Activated T-helper 1 cell treated with anti-CD3 and anti-CD28 coated beads, Interleukin-12 subunit alpha, Interleukin-12 subunit beta, Interleukin-2, Interleukin-4 antibody, amounts not matched to agents 30 ng/mL and 10 ng/mL and 1 ng/mL, durations not matched to agents 14 hours and 24 hours and 36 hours (primary cell): ENCODE measurements at places on chromosomes 4 and X.
A peak's percentile ranks its signal among the peaks of the same experiment; 100 is the strongest.

DNA sequence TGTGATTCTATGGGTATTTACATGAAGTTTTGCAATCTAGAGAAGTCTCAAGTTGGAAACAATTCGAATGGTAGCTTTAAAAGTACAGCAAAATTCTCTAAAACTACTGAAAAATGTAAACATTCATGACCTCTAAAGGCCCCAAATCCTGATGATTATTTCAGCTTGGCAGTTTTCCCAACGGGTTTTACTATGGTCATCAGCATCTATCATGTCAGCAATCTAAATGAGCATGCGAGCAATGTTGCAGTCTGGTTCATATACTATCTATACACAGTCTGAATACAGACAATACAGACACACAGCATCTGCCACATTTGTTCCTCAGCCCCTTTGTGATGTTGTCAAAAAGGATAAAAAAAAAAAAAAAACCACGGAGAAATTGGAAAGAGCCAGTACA is 790.3 kb upstream of the HTR2C start:
- no peak for DNase-seq
- H3K4me1 ChIP-seq: no peaks in the 10 kb centered on the region
- H3K27me3 ChIP-seq: no peaks in the 10 kb centered on the region
- no peak overlapping the region for H3K27ac ChIP-seq

- H3K36me3 ChIP-seq: peaks cover 11% of the 10 kb centered on the region
- H3K27me3 ChIP-seq: no peaks in the 10 kb centered on the region
- DNase-seq: no peak
- H3K27ac ChIP-seq: no peak overlapping the region
Observed at GRCh38 chr4:119518915-119519410, 109.6 kb downstream of the PDE5A start.

GRCh38 chr4:6750286-6751221 is 32.0 kb upstream of the KIAA0232 start:
- H3K4me3 ChIP-seq: no peak overlapping the region
- H3K27ac ChIP-seq: no peak overlapping the region
- H3K4me1 ChIP-seq: peaks cover 15% of the 10 kb centered on the region
- no peak for DNase-seq
- no peaks in the 10 kb centered on the region for H3K36me3 ChIP-seq

DNA sequence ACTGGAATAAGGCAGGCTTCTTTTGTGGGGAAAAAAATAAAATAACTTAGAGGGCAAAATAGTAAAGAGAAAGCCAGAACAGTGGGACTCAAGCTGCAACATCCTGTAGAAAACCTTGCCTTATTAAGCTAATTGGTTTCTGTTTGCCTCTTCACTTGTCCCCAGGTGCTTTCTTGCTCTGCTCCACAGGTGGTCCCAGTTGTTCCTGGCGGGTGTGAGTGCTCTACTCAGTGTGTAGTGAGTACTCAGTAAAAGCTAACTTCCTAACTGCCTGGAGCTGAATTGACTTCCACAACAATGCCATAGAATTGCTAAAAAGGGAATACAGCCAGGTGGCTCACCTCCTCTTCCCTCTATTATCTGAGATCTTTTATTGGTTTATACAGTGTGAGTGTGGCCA is 930.2 kb downstream of the C4orf33 start:
- no peak for DNase-seq
- H3K4me1 ChIP-seq: no peaks in the 10 kb centered on the region
- H3K4me3 ChIP-seq: no peak overlapping the region
- no peaks in the 10 kb centered on the region for H3K36me3 ChIP-seq
- H3K27me3 ChIP-seq: no peaks in the 10 kb centered on the region

DNA sequence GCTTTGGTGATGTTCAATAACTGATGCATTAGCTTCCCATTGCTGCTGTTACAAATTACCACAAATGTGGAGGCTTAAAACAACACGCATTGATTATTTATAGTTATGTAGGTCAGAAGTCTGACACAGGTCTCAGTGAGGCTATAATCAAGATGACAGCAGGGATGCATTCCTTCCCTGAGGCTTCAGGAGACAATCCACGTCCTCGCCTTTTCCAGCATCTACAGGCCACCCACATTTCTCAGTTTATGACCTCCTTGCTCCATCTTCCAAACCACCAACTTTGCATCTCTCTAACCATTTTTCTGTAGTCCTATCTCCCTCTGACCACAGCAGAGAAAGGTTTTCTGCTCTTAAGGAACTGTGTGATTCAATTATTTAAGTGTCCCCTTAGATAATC is 92.5 kb downstream of the GASK1B start:
- H3K36me3 ChIP-seq: no peaks in the 10 kb centered on the region
- DNase-seq: no peak

DNA sequence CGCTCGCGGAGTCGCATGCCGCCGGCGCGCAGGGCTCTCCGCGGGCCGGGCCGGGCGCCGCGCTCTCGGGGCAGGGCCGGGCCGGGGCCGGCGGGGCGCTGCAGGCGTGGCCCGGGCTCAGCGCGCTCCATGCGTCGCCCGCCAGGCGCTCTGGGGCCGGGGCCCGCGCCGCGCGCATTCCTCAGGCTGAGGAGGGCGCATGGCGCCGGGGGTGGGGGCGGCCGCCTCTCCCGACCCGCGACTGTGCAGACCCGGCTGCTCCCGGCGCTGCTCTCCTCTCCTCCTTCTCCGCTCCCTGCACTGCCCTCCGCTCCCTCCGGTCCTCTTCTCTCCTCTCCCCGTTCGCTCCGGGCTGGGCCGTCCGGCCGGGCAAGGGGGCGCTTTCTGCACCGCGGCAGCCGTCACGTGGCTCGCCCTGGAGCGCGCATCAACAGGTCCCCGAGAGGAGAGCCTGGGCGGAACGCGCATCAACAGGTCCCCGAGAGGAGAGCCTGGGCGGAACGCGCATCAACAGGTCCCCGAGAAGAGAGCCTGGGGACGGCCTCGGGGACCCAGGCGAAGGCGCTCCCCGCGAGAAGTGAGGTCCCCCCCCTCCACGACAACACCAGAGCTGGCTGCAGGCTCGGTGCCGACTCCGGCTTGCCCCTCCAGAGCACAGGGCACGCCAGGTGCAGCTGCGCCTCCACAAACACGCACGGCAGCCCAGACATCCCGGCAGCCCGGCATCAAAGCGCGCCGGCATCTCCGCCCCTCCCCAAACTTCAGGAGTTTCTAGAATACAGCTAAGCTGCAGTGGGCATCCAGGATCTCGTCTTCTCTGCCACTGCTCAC is 12.9 kb downstream of the PPP2R3B start:
- no peak overlapping the region for H3K27ac ChIP-seq
- peaks cover 6% of the 10 kb centered on the region for H3K36me3 ChIP-seq
- peaks cover 33% of the 10 kb centered on the region for H3K27me3 ChIP-seq
- H3K4me3 ChIP-seq: peak overlapping the region; percentile 79

DNA sequence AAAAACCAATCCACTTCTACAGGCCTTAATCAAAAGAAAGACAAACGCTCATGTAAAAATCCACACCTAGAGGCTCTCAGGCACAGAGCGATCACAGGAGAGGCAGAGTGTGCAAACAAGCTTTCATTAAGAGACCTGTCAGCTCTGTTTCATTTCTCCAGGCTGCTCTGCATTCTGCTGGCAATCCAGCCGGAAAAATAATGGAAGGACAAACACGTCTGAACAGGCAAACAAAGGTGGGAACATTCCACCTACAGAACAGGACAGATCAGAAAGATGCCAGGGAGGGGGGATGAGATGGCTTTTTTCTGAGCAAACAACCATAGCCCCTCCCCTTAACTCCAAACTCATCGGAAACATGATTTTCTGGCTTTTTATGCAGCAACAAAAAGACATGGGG is 9.7 kb downstream of the SOD3 start:
- no peak for DNase-seq
- H3K36me3 ChIP-seq: no peaks in the 10 kb centered on the region
- no peaks in the 10 kb centered on the region for H3K4me1 ChIP-seq
- no peak overlapping the region for H3K27ac ChIP-seq
- no peak overlapping the region for H3K4me3 ChIP-seq
- peaks cover 16% of the 10 kb centered on the region for H3K27me3 ChIP-seq

DNA sequence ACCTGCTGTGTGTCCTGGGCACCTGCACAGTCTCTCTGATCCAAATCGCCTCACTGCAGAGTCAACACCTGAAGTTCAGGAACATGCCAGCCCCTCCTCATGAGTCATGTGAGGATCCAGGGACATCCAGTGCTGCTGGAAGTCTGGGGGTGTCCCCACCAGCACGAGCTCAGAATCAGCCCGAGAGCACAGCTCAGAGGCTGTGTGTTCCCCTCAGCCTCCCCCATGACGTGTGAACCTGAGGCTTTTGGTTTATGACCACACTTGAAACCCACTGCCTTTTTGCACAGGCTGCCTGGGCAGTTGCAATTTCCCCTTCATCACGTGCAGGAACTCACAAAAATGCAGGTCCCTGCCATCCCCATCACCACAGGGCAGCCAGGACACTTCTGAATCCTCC is 47.1 kb downstream of the PPP2R2C start:
- no peaks in the 10 kb centered on the region for H3K4me1 ChIP-seq
- H3K27ac ChIP-seq: no peak overlapping the region
- H3K27me3 ChIP-seq: peaks cover 3% of the 10 kb centered on the region
- H3K36me3 ChIP-seq: no peaks in the 10 kb centered on the region
- H3K4me3 ChIP-seq: no peak overlapping the region
- DNase-seq: no peak

DNA sequence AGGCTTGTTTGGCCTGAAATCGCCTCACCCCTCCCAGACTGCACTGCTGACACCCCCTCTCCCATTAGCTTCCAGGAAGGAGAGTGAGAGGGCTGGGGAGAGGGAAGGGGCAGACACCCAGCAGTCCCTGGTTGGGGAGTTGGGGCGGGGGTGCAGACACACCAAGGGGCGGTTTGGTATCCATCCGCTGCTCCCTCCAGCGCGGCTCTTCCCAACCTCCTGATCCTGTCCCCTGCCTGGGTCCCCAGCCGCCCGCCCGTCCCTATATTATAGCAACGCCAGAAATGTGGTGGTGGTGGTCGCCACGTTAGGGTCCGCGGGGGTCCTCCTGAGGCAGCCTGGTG is 24.9 kb downstream of the GPRASP3 start:
- H3K4me3 ChIP-seq: peak overlapping the region; percentile 33
- H3K4me1 ChIP-seq: no peaks in the 10 kb centered on the region
- H3K36me3 ChIP-seq: no peaks in the 10 kb centered on the region
- no peaks in the 10 kb centered on the region for H3K27me3 ChIP-seq
- no peak overlapping the region for H3K27ac ChIP-seq

GRCh38 chr4:148170408-148171365 is 271.5 kb downstream of the NR3C2 start:
- H3K36me3 ChIP-seq: no peaks in the 10 kb centered on the region
- no peaks in the 10 kb centered on the region for H3K27me3 ChIP-seq
- peaks cover 7% of the 10 kb centered on the region for H3K4me1 ChIP-seq
- H3K27ac ChIP-seq: no peak overlapping the region
- H3K4me3 ChIP-seq: no peak overlapping the region
- no peak for DNase-seq

DNA sequence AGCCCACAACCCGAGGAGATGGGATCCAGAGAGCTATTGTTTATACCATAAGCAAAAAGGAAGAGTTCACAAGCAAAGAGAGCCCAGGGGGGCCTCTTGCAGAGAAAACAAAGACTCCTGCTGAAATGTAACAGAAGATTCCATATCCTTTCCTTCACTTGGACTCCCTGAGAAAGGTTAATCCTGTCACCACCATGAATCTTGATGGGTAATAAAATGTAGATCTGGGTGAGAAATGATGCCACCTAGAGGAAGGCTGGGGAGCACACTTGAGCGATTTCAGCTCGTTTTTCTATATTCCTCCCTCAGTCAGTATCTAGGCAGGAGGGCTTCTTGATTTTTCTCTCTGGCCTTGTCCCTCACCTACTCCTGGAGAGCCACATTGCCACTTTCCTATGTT is 10.2 kb upstream of the KCNE5 start:
- H3K27ac ChIP-seq: no peak overlapping the region
- no peak for DNase-seq
- H3K4me3 ChIP-seq: no peak overlapping the region
- H3K4me1 ChIP-seq: peaks cover 26% of the 10 kb centered on the region
- H3K36me3 ChIP-seq: peaks cover 19% of the 10 kb centered on the region

DNA sequence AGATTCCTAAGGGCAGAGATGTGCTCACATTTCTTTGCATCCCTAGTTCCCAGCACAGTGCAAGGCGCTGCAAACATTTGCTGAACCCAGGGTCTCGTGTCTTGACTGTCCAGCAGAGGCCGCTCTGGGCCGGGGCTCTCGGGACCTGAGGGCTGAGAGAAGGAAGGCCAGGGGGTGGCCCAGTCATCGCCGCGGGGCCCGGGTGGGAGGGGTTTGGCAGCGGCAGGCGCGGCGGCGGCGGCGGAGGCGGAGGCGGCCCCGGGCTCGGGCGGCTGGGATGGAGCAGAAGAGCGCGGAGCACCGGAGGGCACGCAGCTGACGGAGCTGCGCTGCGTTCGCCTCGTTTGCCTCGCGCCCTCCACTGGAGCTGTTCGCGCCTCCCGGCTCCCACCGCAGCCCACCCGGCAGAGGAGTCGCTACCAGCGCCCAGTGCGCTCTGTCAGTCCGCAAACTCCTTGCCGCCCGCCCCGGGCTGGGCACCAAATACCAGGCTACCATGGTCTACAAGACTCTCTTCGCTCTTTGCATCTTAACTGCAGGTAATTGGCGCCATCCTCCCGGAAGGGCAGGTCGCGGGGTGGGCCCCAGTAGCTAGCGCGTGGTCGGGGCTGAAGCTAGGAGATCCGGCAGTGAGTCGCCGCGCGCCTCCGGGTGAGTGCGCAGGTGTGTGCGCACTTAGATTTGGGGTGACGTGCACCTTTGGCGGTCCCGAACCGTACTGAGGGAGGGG is at the start of gene PARM1:
Gene PARM1 (plus strand): TSS at position 285 of the 730 bp plus-strand sequence. CDS start 212 bp downstream, at position 497.
- peaks cover 56% of the 10 kb centered on the region for H3K27me3 ChIP-seq
- peak; percentile 19 for DNase-seq
- no peaks in the 10 kb centered on the region for H3K4me1 ChIP-seq

DNA sequence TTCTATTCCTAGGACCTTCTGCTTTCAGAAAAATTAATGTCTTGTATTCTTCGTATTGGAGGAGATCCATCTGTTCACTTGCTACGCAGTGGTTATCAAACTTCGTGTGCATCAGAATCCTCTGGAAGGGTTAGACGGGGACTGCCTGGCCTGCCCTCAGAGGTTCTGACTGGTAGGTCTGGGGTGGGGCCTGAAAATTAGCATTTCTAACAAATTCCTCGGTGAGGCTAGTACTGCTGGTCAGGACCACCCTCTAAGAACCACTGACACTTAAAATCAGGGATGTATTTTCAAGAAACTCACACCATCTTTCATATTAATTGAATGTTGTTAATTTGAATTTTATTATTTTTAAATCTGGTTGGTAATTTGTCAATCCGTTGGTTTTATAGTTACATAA is 63.0 kb downstream of the MAPK10 start:
- H3K4me1 ChIP-seq: no peaks in the 10 kb centered on the region
- DNase-seq: no peak
- H3K4me3 ChIP-seq: no peak overlapping the region
- H3K27me3 ChIP-seq: no peaks in the 10 kb centered on the region
- H3K36me3 ChIP-seq: no peaks in the 10 kb centered on the region

GRCh38 chr4:17309567-17310268 is 202.2 kb downstream of the QDPR start:
- H3K4me3 ChIP-seq: no peak overlapping the region
- DNase-seq: no peak
- no peaks in the 10 kb centered on the region for H3K4me1 ChIP-seq
- no peaks in the 10 kb centered on the region for H3K36me3 ChIP-seq
- peaks cover 6% of the 10 kb centered on the region for H3K27me3 ChIP-seq

GRCh38 chr4:79678472-79679202 is 270.6 kb upstream of the GK2 start:
- H3K4me3 ChIP-seq: no peak overlapping the region
- DNase-seq: no peak
- no peaks in the 10 kb centered on the region for H3K27me3 ChIP-seq

- H3K4me1 ChIP-seq: peaks cover 31% of the 10 kb centered on the region
- H3K4me3 ChIP-seq: no peak overlapping the region
Observed at GRCh38 chr4:169663831-169664230, 43.5 kb downstream of the CLCN3 start.
